ENCODE measurements at places on chromosomes 5 and 9. TPM values are rescaled to one million over a fixed set of nuclear protein-coding genes. Genes with fewer than 3 reads are reported as not detected.
A peak's percentile ranks its signal among the peaks of the same experiment; 100 is the strongest.

Gene NUTM2F
- not detected for total RNA-seq

Gene LURAP1L
- 3.3 TPM for total RNA-seq

Gene PCDHGA11
- 0.64 TPM for total RNA-seq

Gene IGFBPL1
- total RNA-seq: 2.8 TPM

- DNase-seq: no peak
Measured at GRCh38 chr5:136056771-136057335, 28.1 kb downstream of the TGFBI start.

DNA sequence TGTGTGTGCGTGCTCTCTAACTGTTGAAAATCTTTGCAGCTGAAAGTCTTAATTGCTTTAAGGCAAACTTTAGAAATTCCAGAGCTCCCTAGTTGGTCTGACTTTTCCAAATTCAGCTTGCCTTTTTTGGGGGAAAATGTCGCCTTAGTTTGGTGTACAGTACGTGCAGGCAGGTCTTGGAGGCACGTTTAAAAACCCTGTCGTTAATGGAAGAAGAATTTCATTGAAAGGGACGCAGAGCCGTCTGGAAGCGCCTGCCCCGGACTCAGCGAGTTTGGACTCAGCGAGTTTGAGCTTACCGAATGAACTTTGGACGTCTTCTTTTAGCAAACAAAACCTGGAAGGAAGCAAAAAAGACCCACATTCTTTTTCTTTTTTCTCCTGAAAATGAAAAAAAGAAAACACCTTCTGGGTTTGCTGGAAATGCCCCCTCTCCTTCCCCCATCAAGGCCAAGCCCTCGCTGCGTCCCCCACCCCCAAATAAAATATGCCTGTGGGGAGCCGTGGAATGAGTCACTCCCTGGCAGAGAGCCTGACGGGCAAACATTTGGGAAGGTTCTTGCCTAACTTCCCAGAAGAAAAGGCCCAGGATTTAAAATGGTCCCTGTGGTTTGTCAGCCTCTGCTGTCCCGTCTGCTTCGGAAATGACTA lies 1.5 kb downstream of the NEK6 start:
- peak; percentile 94 for DNase-seq

DNA sequence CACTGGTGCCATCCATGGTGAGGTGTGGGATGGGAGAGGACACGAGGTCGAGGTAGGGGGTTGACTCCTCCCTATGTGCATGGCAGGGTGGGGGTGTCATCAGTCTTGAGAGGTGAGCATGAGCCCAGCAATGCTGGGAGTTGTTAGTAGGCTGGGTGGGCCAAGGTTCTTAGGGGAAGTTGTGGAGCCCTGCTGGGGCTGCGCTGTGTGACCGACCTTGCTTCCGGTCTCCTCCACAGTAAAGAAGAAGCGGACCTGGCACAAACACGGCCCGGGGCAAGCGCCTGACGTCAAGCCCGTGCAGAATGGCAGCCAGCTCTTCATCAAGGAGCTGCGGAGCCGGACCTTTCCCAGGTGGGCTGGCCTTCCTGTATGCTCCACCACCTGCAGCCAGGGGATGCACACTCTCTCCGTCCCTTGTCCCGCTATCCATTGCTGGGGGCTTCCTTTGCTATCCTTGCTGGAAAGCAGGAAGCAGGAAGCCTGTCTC lies 59.8 kb downstream of the PHF2 start:
- no peak for DNase-seq

- DNase-seq: peak; percentile 66
Measured at GRCh38 chr5:153959134-153959957, 79.4 kb downstream of the FAM114A2 start.
